ENCODE measurements at places on chromosomes 2 and 18.
A peak's percentile ranks its signal among the peaks of the same experiment; 100 is the strongest.

GRCh38 chr2:108986916-108987510 lies 2.0 kb downstream of the EDAR start:
- DNase-seq: peak; percentile 57

DNA sequence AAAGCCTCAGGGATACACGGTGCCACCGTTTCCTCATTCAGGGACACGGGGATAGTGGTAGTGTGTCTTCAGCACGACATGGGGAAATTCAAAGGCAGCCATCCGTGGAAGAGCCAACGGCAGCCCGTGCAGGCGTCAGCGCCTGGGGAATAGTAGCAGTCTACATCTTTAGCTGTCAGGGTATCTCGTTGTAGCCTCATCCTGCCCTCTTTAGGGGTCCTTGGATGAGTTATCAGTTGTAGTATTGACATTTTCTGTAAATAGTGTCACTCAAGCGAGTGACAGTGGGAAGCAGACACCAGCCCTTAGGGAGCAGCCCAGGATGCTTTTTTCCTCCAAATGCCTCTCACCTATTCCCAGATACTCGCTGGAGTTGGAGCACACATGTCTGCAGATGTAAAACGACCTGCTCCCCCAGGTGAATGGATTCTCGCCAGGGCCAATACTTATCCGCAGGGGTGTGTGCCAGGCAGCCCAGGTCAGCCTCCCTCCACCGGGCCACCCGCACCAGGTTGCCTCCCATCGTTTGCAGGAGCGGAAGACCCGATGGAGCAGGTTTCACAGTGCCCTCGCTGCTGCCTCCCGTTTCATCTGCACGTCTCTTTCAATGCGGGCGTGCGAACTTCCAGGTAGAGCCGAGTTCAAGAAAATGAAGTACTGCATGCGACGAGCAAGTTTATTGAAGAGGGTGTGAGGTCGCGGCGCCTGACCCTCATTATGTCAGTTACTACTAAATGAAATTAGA lies 41.0 kb downstream of the AGAP1 start:
- no peak for DNase-seq

GRCh38 chr2:241148891-241149674 lies at the start of gene PASK:
Gene PASK, minus strand, starts transcription at chr2:241149472. Its CDS starts 6,440 bp downstream, at chr2:241143032.
- peak; percentile 97 for DNase-seq

- DNase-seq: peak; percentile 50
These were observed 19.2 kb upstream of the TMEM177 start for GRCh38 chr2:119659601-119660342.

GRCh38 chr2:66830881-66831280 lies 396.0 kb downstream of the MEIS1 start:
- DNase-seq: no peak

DNA sequence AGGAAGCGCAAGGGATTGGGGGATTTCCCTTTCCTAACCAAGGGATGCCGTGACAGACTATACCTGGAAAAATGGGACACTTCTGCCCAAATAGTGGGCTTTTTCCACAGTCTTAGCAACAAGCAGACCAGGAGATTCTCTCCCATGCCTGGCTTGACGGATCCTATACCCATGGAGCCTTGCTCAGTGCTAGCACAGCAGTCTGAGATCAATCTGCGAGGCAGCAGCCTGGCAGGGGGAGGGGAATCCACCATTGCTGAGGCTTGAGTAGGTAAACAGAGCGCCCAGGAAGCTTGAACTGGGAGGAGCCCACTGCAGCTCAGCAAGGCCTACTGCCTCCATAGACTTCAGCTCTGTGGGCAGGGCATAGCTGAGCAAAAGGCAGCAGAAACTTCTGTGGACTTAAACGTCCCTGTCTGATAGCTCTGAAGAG lies 3.2 kb upstream of the PUS10 start:
- DNase-seq: no peak

GRCh38 chr18:48629730-48630324 lies 91.0 kb downstream of the CTIF start:
- DNase-seq: no peak

DNA sequence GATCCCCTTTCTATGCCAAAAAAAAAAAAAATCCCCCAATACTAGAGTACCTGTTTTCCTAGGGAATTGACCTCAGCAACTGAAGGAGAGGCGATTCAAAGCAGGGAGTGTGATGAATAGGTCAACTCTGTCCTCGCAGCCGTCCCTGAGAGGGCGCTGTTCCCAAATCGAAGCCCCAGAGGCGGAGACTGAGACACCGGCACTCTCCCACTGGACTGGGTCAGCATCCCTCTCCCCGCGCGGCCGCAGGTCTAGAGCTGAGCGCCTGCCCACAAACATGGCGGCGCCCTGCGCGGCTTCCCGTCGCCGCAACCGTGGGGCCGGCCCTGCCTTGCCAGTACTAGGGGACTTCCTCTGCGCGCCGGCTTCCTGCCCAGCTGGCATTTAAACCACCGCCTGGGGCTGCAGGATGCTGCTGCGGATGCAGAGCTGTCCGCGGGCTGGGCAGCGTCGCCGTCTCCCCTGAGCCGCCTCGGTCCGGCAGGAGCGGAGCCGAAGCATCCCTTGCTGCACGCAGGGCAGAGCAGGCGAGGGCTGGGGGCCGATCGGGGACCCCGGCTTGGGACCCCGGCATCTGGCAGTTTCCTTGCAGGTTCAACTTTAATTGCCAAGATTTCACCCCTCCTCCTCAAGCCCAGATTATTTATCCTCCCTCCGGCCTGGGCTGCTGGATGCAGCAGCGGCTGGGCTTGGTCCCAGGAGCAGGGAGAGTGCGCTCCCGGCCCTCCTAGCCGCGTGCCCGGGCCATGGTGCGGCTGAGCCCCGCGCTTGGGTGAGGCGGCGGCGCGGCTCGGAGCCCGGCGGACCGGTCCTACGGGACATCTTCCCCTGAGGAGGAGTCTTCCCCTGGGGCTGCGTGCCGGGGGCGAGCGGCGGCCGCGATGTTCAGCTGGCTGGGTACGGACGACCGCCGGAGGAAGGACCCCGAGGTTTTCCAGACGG lies at the start of gene EHD3:
Gene EHD3, plus strand, starts transcription at position 412 of the 942 bp plus-strand sequence. Its CDS starts 470 bp downstream, at position 882.
- peak; percentile 90 for DNase-seq

DNA sequence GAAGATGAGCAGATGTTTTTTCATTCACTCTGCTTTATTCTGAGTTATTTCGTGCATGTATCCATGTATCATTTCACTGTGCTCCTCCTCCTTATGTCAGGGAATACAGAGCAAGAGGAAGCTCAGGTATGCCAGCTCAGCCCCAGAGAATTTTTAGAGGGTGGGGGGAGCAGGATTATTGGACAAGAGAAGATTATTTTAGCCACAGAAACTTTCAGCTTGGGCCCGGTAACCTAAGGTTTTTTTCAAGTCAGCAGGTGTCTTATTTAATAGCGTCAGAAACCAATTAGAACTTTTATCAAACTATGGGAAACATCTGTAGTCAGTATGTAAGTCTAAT lies 232.9 kb upstream of the SIX3 start:
- DNase-seq: no peak

- DNase-seq: no peak
These were observed 402.5 kb upstream of the DDX18 start for GRCh38 chr2:117411983-117412382.

- DNase-seq: no peak
These were observed 362.3 kb downstream of the FIGN start for GRCh38 chr2:163373496-163373895.

DNA sequence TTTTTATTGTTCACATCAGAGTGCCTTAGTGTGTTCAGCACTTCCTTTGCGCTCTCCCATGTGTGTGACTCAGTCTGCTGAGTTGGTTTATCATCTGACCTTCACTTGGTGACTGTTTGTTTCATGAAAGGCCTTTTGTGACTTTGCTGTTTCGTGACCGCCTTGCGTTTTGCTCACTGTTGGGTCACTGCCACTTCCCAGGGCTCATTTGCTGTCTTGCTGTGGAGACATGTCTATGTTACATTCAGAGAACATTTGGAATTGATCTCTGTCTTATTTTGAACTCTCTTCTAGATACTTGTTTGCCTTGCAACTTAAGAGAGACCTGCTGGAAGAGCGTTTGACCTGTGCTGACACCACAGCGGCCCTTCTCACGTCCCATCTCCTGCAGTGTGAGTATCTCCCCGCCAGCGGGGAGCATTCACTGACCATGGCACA lies 54.7 kb downstream of the FARP2 start:
- DNase-seq: no peak

DNA sequence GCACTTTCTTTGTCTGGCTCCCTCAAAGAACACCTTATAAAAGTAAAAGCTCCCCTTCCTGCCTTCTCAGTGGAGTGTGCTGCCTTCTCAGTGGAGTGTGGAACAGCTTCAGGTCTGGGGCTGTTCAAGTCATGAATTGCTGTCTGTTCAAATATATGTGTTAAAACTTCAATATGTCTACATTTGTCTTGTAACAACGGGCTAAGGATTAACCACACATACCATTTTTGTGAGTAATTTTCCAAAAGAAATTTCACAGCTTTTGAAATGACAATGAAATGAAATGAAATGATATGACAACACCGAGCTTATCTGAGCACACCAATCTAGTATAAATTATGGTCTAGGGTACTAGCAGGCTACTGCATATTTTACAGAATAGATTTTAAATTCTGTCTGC lies 42.9 kb downstream of the CABYR start:
- no peak for DNase-seq

GRCh38 chr2:18119883-18120282 lies 241.4 kb downstream of the KCNS3 start:
- no peak for DNase-seq

GRCh38 chr2:41722668-41723369 lies 325.0 kb upstream of the PKDCC start:
- no peak for DNase-seq

DNA sequence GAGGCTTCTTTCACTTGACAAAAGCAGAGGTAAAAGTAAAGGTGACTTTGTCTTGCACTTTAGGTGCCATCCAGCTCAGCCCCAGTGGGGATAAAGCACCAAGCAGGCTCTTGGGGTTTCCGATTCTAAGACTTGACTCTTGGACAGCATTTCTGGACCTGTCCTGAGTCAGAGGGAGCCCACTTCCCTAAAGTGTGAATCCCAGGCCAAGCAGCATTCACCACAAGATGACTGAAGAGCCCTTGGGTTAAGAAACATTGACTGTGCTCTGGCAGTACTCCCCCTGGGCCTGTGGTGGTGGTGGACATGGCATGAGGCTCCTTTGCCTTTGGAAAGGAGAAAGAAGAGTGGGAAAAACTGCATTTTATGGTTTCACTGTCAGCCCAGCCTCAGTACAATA lies 638.0 kb upstream of the VRK2 start:
- no peak for DNase-seq

- no peak for DNase-seq
These were observed 161.4 kb downstream of the PXDN start for GRCh38 chr2:1582891-1583341.

- no peak for DNase-seq
These were observed 184.2 kb upstream of the ZEB2 start for GRCh38 chr2:144703852-144704708.

- DNase-seq: no peak
These were observed 53.3 kb downstream of the IRS1 start for GRCh38 chr2:226746196-226746800.

GRCh38 chr2:64598226-64598625 lies 55.5 kb downstream of the SERTAD2 start:
- DNase-seq: no peak

- no peak for DNase-seq
These were observed 433.2 kb upstream of the RGPD4 start for GRCh38 chr2:107393516-107393915.

DNA sequence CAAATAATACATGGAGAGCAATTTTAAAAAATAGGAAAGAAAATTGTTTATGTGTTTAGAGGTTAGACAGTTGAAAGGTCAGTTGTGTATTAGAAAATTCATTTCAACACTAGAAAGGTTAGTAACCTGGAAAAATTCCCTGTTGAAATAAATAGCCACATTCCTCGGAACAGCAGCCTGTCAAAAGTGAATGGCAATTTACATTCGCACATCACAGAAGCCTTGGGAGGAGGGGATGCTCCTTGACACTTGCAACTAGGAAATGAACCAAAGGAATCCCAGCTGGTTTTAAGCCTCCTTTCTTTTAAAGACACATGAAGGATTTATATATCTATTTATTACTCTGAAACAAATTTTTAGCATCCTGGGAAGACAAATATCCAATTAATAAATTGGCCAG lies 653.5 kb upstream of the LRRTM4 start:
- no peak for DNase-seq

GRCh38 chr2:100291152-100291970 lies 30.9 kb downstream of the LONRF2 start:
- peak; percentile 72 for DNase-seq

DNA sequence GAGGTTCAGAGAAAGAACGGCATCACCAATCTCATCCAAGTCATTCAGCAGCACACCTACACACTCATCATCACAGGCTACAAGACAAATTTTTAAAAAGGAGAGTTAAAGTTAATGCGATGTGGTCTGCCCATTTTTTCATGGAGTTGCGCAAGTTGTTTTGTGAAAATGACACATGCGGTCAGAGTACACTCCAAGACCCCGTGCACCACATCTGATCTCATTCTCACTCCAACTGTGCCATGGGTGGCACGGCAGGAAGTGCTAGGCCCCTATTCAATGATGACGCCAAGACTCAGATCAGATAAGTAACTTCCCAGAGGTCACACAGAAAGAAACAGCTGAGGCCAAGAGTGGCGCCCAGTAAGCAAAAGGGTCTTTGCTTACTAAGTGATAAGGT lies 119.8 kb downstream of the LAMA1 start:
- DNase-seq: no peak

- DNase-seq: no peak
These were observed 123.5 kb downstream of the TANC1 start for GRCh38 chr2:159091976-159092375.

- DNase-seq: peak; percentile 74
These were observed 65.7 kb upstream of the BCL2L11 start for GRCh38 chr2:111054791-111055691.

- no peak for DNase-seq
These were observed 40.2 kb downstream of the MAP4K4 start for GRCh38 chr2:101737478-101738255.

DNA sequence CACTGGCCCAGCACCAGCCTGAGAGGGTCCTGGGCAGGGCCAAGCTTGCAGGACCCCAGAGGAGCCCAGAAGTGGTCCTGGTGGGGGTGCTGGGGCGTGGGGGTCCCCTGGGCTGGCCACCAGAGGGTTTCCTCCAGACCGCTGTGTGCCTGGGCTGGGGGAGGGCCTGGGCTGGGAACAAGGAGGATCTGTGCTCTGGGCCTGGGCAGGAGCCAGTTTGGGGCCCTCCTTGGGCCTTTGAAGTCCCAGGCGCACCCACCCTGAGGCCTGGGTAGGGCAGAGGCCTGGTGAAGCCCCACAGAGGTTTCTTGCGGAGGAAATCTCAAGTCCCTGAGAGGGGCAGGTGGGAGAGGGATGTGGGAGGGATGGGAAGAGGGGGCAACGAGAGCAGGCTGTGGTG lies 63.4 kb upstream of the GPC1 start:
- DNase-seq: no peak

- DNase-seq: no peak
These were observed 140.8 kb downstream of the ALPK2 start for GRCh38 chr18:58488041-58488440.

GRCh38 chr2:86703704-86704361 lies 16.3 kb upstream of the RMND5A start:
- DNase-seq: no peak

Measured in activated CD4-positive, alpha-beta memory T cell treated with anti-CD3 and anti-CD28 coated beads for 36 hours (primary cell).